ENCODE measurements at places on chromosomes 3 and 15.

GRCh38 chr3:135889443-135889842 is 76.1 kb upstream of the PPP2R3A start:
- no peak for DNase-seq

GRCh38 chr15:76460871-76461270 is 124.3 kb downstream of the ISL2 start:
- no peak for DNase-seq

DNA sequence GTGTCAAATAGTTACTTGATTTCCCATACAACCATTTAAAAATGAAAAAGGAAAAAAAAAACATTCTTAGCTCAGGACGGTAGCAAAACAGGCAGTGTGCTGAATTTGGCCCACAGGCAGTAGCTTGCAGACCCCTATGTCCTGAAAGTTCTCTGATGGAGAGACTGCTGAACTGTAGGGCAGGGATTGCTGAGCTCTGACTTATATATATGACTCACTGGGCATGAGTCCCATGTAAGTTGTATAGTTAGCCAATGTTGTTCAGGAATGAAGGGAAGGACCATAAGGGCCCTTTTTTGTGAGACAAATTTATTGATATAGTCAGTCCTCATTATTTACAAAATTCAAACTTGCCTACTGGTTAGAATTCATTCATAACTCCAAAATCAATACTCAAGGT is 36.9 kb upstream of the FRMD4B start:
- DNase-seq: no peak

DNA sequence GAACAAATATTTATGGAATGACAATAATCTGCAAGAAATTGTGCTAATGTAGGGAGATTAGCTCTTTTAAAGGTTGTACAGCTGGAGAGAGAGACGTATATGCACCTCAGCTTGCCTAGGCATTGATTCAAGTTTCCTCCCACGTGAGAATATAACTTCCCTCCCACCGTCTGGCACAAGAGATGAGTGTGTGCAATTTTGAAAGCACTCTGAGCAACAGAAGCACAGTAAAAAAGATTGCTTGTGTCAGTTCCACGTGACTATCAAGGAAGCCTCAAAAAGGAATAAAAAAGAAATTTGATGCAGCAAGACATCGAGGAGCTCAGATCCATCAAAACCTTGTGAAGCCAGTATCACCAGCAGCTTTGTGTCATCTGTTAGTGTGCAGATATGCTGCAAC is 435.3 kb downstream of the TUSC7 start:
- DNase-seq: no peak

DNA sequence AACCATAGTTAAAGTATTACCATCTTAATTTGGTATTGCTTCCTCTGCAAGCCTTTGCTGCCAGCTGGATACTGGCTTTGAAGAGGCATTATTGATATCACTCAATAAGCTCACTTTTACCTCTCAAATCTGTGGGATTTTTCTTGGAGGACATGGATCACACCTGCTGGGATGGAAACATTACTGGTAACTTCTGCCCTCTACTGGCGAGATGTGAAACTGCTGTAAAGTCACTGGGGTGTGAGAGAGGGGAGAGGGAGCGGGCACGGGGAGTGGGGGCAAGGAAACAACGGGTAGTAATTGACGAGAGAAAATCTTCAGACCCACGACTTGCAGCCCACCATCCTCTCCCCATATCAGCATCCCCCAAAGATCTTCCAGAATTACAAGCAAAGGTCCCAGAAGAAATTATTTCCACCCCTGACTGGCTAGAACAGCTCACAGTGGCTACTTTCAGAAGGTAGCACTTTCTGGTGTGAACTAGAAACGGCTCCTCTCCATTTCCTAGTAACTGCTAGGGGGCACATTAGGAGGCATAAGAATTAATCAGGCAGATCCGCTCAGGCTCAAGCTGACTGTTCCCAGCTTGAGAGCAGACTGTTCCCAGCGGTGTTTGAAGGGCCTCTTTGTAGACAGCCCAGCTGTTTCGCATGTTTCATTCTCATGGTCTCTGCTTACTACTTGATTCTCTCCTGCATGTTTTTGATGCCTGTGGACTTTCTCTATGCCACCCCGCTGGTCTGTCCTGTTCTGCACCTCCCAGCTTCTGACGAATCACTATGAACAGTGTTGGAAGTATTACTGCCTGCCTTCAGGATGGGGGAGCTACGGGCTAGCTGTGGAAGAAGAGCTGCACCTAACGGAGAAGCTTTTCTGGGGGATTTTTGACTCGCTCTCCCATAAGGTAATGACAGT is 230.4 kb upstream of the CHRM5 start:
- DNase-seq: no peak

GRCh38 chr3:127420829-127421228 is 133.0 kb upstream of the PRR20G start:
- no peak for DNase-seq

GRCh38 chr3:9330166-9330703 is 32.6 kb upstream of the THUMPD3 start:
- no peak for DNase-seq

DNA sequence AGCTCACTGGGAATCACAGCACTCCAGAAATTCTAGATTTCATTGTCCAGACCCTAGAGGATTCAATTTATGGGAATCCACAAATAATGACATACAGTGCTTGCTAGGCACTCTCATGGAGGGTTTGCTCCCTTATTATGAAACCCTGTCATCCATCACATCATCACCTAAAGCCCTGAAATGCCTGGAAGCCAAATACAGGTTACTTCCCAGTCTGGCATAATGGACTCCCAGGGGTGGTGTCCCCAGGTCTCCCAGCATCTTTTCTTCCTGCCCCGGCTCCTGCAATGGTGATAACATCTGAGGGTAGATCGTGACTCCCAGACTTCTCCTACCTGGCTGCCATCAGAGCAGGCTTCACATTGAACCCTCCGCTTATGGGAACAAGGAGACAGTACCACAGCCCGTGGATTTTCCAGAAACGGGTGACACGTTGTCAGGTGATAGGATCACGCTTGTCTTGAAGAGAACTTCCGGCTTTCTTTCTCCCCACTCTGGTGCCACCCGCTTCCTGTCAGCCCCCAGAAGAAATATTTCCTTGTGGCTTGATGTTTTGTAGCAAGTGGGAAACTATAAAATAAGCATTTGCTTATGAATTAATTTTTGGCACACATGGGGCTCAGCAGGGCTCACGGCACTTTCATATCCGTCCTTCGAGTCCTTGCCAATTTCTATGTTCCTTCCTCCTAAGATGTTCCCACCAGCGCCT is 238.7 kb upstream of the BHLHE40 start:
- no peak for DNase-seq
